ENCODE measurements at places on chromosomes 1 and 21. TPM values are rescaled to one million over a fixed set of nuclear protein-coding genes. Genes with fewer than 3 reads are reported as not detected.
A peak's percentile ranks its signal among the peaks of the same experiment; 100 is the strongest.

- H3K4me1 ChIP-seq, result no peaks in the 10 kb centered on the region
- no peaks in the 10 kb centered on the region for H3K36me3 ChIP-seq
- H3K27me3 ChIP-seq, result no peaks in the 10 kb centered on the region
- DNase-seq, result no peak
- no peak overlapping the region for H3K27ac ChIP-seq
- no peak overlapping the region for H3K4me3 ChIP-seq
These were observed 65.0 kb downstream of the KCNH1 start for GRCh38 chr1:211068976-211069375.

DNA sequence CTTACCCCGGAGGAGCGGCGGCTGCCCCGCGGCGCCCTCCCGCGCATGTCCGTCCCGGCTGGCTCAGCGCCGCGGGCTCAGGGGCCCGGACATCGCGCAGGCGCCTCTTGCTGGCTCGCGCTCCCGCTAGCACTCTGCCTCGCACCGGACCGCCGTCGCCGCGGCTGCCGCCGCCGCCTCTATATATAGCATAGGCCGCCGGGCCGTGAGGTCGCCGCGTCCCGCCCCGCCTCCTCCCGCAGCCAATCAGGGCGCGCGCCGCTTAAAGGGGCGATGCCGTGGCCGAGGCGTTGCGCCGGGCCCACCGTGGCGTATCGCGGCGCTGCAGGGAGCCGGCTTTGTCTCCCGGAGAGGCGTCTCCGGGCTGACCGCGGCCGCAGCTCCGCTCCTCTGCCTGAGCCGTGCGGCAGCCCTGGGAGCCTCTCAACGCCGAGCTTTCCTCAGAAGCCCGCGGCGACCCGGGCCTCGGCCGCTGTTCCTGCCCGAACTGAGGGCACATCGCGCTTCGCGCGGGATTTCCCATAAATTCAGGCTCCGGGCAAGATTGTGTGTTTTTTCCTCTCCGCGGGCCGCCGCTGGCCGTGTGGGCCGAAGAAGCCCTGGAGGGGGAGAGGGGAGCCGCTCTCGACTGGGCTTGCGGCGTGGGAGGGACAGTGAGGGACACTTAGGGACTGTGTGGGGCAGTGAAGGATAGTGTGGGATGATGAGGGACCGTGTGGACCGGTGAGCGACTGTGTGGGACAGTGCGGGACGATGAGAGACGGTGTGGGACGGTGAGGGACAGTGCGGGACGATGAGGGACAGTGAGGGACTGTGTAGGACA lies at the start of gene ERRFI1:
Gene ERRFI1, minus strand, starts transcription at position 157 of the 823 bp plus-strand sequence. CDS start 10,690 bp downstream, outside the sequence.
- peak; percentile 84 for DNase-seq
- H3K27me3 ChIP-seq, result peaks cover 55% of the 10 kb centered on the region
- H3K36me3 ChIP-seq, result no peaks in the 10 kb centered on the region
- peak within 1 kb of the TSS; percentile 88 for H3K4me3 ChIP-seq
- H3K4me1 ChIP-seq, result peaks cover 11% of the 10 kb centered on the region

- H3K36me3 ChIP-seq, result no peaks in the 10 kb centered on the region
- H3K27me3 ChIP-seq, result peaks cover 17% of the 10 kb centered on the region
- peak overlapping the region; percentile 95 for H3K27ac ChIP-seq
- H3K4me1 ChIP-seq, result peaks cover 25% of the 10 kb centered on the region
These were observed 42.8 kb upstream of the ATF3 start for GRCh38 chr1:212565571-212566305.

DNA sequence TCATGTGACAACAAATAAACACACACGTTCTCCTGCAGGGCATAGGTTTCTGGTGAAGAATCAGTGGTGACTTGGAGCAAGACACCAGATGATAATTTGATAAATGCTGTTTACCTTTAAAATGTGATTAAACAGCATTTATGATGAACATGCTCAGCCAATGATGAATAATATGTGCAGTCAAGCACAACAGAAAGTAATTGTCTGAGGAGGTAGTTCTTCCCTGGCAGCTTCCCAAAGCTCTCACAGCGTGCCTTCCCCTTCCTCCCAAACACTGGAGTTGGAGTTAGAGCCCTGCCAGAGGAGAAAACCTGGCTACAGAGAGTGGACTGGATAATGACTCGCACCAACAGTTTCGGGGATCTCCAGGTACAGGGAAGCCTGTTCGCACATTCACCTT lies 463.5 kb downstream of the SMYD3 start:
- no peaks in the 10 kb centered on the region for H3K27me3 ChIP-seq
- H3K27ac ChIP-seq, result no peak overlapping the region
- no peaks in the 10 kb centered on the region for H3K36me3 ChIP-seq
- no peak overlapping the region for H3K4me3 ChIP-seq

- peaks cover 13% of the 10 kb centered on the region for H3K36me3 ChIP-seq
- no peak overlapping the region for H3K27ac ChIP-seq
- peaks cover 2% of the 10 kb centered on the region for H3K4me1 ChIP-seq
- DNase-seq, result no peak
- H3K27me3 ChIP-seq, result no peaks in the 10 kb centered on the region
These were observed 80.7 kb upstream of the HP1BP3 start for GRCh38 chr1:20867847-20868246.

GRCh38 chr1:82266351-82266750 lies 465.6 kb downstream of the ADGRL2 start:
- no peaks in the 10 kb centered on the region for H3K36me3 ChIP-seq
- DNase-seq, result no peak
- H3K4me1 ChIP-seq, result no peaks in the 10 kb centered on the region
- no peaks in the 10 kb centered on the region for H3K27me3 ChIP-seq
- H3K4me3 ChIP-seq, result no peak overlapping the region
- no peak overlapping the region for H3K27ac ChIP-seq

DNA sequence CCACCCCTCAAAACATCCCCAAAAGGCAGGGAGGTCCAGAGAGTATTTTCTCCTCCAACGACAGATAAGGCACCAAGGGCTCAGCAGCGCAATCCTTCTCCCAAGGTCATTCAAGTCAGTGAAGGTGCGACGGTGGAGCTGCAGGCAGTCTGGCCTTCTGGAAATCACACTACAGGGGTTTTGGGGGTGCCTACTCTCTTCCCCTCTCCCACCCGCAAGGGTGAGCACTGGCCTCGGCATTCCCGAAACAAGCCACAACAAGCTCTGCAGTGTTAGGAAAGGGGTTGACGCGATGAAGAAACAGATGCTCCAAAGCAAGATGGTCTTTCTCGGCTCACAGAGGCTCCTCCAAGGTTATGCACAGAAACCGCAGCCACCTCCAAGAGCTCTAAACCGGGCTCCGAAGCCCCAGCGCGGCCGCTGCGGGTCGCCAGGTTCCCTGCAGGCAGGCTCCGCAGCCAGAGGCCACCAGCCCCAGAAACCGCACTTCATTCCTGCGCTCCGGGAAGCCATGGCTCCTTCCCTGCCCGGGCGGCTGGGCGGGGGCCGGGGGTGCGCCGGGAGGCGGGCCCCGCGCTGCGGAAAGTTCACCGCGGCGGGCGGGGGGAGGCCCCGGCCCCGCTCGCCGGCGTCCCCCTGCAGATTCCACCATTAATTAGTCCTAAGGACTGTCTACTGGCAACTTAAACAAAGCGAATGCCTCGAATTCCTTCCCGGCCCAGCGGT lies 1.1 kb downstream of the LUZP1 start:
- H3K4me3 ChIP-seq, result peak overlapping the region; percentile 98
- peaks cover 22% of the 10 kb centered on the region for H3K4me1 ChIP-seq
- no peak overlapping the region for H3K27ac ChIP-seq
- DNase-seq, result no peak
- H3K36me3 ChIP-seq, result peaks cover 3% of the 10 kb centered on the region

- DNase-seq, result no peak
- peaks cover 17% of the 10 kb centered on the region for H3K4me1 ChIP-seq
- H3K4me3 ChIP-seq, result no peak overlapping the region
- H3K27ac ChIP-seq, result no peak overlapping the region
- peaks cover 6% of the 10 kb centered on the region for H3K36me3 ChIP-seq
These were observed 14.1 kb downstream of the SUCO start for GRCh38 chr1:172547071-172547470.

DNA sequence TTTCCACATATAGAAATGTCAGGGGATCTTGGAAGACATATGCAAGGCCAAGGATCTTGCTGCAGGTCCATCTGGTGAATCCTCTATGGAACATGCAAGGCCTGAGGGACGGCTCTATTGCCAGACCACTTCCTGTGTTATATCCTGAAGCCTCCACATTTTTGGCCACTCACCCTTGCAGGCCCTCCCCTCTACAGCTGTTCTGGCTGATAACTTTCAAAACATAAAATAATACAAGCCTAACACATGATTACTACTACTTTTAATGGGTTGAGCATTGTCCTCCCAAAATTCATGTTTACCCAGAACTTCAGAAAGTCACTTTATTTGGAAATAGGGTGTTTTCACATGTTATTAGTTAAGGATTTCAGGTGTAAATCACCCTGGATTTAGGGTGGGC lies 18.5 kb upstream of the LYPLAL1 start:
- H3K4me3 ChIP-seq, result no peak overlapping the region
- DNase-seq, result no peak
- peaks cover 2% of the 10 kb centered on the region for H3K27me3 ChIP-seq
- H3K27ac ChIP-seq, result no peak overlapping the region
- no peaks in the 10 kb centered on the region for H3K4me1 ChIP-seq
- no peaks in the 10 kb centered on the region for H3K36me3 ChIP-seq

WNT3A gene
- not detected for total RNA-seq

NUP210L gene
- total RNA-seq, result 0.07 TPM

ARTN gene
- total RNA-seq, result 0.39 TPM

SLAMF9 gene
- not detected for total RNA-seq

TMOD4 gene
- total RNA-seq, result 1.0 TPM

All from activated T-helper 2 cell treated with anti-CD3 and anti-CD28 coated beads, Interferon-gamma antibody, Interleukin-2, Interleukin-4, amounts not matched to agents 10 μg/mL and 5 μg/mL and 100 μg/mL, durations not matched to agents 14 hours and 24 hours and 36 hours (primary cell).